ENCODE measurements at places on chromosomes 13 and 19. TPM values are rescaled to one million over a fixed set of nuclear protein-coding genes. Genes with fewer than 3 reads are reported as not detected.

The KL gene
- polyA plus RNA-seq = 2.1 TPM

The PSMD8 gene
- polyA plus RNA-seq = 196 TPM

The ODAD3 gene
- polyA plus RNA-seq = 5.2 TPM

The MBD3L2 gene
- polyA plus RNA-seq = not detected

The ZNF729 gene
- polyA plus RNA-seq = 0.17 TPM

The PGLYRP1 gene
- 3.3 TPM for polyA plus RNA-seq

The HDGFL2 gene
- 83.5 TPM for polyA plus RNA-seq
